ENCODE measurements at places on chromosomes 5 and 9. TPM values are rescaled to one million over a fixed set of nuclear protein-coding genes. Genes with fewer than 3 reads are reported as not detected.
A peak's percentile ranks its signal among the peaks of the same experiment; 100 is the strongest.

DNA sequence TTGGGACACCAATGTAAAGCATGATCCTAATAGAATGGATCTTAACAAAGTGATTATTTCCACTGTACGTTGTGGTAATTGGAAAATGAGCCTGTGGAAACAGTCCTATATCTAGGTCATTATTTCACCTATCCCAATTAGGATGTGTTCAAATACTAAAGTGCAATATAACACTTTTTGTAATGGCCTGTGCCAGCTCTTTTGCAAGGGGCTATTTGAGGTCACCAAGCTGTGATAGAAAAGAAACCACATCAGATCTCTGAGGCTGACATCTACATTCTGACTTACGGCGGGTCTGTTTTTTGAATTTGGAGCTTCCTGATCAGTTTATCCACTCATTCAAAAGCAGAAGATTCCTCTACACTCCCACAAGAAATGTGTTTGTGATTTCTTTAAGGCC lies 150.0 kb downstream of the TLE1 start:
- no peak overlapping the region for H3K27ac ChIP-seq
- H3K36me3 ChIP-seq: no peaks in the 10 kb centered on the region
- peaks cover 19% of the 10 kb centered on the region for H3K4me1 ChIP-seq
- peak; percentile 26 for DNase-seq

DNA sequence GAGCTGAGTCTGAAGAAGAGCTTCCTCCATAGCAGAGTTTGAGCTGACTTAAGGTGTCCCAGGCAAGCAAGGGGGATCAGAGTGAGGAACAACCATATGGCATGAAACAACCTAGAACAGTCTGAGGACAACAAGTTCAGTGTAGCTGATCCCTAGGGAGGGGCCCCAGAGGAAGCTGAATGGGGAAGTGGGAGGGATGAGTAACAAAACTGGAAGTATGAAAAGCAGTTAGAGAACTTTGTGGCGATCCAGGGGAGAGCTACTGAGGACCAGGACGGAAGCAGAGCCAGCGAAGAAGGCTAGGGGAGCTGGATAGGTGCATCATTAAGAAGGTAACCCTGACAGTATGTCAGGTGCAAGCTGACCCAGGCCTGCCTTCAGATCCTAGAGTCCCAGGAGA lies 580.8 kb downstream of the BNC2 start:
- H3K27me3 ChIP-seq: peaks cover 5% of the 10 kb centered on the region
- H3K4me1 ChIP-seq: no peaks in the 10 kb centered on the region
- no peaks in the 10 kb centered on the region for H3K36me3 ChIP-seq

DNA sequence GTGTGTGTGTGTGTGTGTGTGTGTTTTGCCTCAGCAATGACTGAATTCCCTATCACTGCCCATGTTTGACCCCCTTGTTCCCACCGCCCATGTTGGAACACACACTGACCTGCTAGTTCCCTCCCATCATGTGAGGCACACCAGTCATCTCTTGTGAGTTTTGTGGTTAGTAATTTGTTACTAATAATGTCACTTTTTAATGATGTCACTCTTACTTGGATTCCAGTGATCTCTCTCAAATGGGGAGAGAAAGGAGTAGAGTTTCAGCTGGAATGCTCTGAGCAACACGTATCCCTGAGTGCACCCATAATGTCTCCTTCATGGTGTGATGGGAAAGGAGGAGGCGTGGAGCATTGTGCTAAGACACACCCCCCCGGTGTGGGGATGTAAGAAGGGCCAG lies 172.6 kb downstream of the SH3GL2 start:
- no peak for DNase-seq
- no peaks in the 10 kb centered on the region for H3K4me1 ChIP-seq
- peaks cover 3% of the 10 kb centered on the region for H3K27me3 ChIP-seq
- H3K27ac ChIP-seq: no peak overlapping the region
- H3K4me3 ChIP-seq: no peak overlapping the region

- H3K27me3 ChIP-seq: no peaks in the 10 kb centered on the region
- no peaks in the 10 kb centered on the region for H3K4me1 ChIP-seq
- H3K36me3 ChIP-seq: no peaks in the 10 kb centered on the region
- no peak overlapping the region for H3K4me3 ChIP-seq
- DNase-seq: no peak
- no peak overlapping the region for H3K27ac ChIP-seq
These were observed 61.1 kb downstream of the GRIA1 start for GRCh38 chr5:153551537-153552079.

The C9orf43 gene
- polyA plus RNA-seq: not detected
